ENCODE measurements at places on chromosomes 2 and 18.

GRCh38 chr18:5414546-5414945 lies 119.0 kb upstream of the ZBTB14 start:
- no peak for DNase-seq

GRCh38 chr2:220167956-220168355 lies 540.5 kb downstream of the SLC4A3 start:
- DNase-seq: no peak

DNA sequence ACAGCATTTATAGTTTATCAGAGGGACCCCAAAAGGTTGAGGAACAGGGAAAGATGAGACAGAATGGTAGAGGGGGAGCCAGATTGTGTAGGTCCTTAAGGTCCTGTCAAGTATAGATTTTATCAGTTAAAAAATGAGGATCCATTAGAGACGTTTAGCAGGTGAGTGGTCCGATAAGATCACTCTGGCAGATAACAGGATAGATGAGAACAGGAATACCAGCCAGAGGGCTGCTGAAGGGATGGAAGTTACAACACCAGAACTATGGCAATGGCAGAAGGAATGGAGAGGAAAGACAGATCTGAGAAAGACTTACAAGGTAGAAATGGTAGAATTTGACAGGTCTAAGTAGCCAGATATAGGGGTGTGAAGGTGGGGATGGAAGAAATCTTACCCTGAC lies 141.7 kb downstream of the CDH20 start:
- no peak for DNase-seq

- no peak for DNase-seq
Observed at GRCh38 chr2:140275427-140275826, 1495.2 kb upstream of the NXPH2 start.

- DNase-seq: peak; percentile 83
Observed at GRCh38 chr2:85589982-85590791, 5.4 kb upstream of the RNF181 start.

- peak; percentile 90 for DNase-seq
Observed at GRCh38 chr2:236748385-236748784, 178.8 kb downstream of the ACKR3 start.

DNA sequence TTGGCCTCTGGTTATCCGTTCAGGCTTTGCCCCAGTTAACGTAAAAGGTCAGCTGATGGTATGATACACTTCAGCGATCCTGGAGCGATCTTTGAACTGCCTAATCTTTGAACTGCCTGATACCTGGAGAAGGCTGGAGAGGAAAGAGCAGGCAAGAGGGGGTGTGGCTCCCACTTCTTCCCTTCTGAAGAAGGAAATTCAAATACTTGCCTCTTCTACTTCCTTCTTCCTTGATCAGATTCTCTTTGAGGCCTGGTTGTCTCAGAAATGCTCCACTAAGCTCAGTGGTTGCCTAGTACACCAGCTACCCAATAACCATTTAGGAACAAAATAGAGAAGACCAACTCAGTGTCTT lies 619 bp downstream of the GALM start:
- peak; percentile 73 for DNase-seq
